ENCODE measurements at places on chromosomes 4 and X.
A peak's percentile ranks its signal among the peaks of the same experiment; 100 is the strongest.

GRCh38 chr4:149555146-149555545 lies 260.5 kb downstream of the IQCM start:
- no peak overlapping the region for H3K27ac ChIP-seq
- H3K4me1 ChIP-seq, result no peaks in the 10 kb centered on the region
- H3K36me3 ChIP-seq, result no peaks in the 10 kb centered on the region
- DNase-seq, result no peak
- H3K4me3 ChIP-seq, result no peak overlapping the region

DNA sequence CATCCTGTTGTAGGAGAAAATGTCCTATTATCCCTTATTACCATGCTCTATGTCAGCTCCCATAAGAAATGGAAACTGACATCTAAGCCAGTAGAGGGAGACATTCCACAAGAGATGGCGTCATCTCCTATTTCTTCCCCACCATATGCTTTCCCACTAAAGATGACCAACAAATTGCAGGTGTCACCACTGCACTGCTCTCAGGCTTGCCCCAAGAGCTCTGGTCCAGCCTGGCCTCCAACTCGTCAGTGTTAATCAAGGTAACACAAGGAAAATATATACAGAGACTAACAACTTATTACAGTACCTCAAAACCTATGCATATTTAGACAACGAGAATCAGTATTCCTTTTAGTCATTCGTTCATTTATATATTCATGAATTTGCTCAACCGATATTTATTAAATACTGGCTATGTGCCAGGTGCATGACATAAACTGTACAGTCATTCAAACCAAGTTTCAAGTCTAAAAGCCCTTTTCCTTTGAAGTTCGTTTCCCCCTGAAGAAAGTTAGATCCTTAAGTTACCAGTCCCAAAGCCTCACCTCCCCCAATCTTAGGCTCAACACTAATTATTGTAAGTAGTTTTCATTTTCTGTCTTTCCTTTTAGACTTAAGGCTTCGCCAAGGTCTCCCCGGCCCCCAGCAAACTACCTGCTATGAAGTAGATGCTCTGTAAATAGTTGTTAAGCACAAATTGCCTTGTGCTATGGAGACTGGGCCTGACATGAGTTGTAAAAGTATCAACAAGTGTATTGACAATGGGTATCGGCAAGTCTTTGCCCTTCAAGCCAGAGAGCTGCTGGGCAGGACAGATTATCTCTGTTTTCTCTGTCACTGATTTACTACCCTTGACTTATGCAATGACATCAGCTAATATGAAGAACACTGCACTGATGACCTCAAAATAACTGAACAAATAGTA lies 3.1 kb upstream of the FGB start:
- no peak overlapping the region for H3K27ac ChIP-seq
- no peaks in the 10 kb centered on the region for H3K27me3 ChIP-seq
- H3K4me3 ChIP-seq, result no peak overlapping the region
- DNase-seq, result peak; percentile 75
- H3K36me3 ChIP-seq, result no peaks in the 10 kb centered on the region

DNA sequence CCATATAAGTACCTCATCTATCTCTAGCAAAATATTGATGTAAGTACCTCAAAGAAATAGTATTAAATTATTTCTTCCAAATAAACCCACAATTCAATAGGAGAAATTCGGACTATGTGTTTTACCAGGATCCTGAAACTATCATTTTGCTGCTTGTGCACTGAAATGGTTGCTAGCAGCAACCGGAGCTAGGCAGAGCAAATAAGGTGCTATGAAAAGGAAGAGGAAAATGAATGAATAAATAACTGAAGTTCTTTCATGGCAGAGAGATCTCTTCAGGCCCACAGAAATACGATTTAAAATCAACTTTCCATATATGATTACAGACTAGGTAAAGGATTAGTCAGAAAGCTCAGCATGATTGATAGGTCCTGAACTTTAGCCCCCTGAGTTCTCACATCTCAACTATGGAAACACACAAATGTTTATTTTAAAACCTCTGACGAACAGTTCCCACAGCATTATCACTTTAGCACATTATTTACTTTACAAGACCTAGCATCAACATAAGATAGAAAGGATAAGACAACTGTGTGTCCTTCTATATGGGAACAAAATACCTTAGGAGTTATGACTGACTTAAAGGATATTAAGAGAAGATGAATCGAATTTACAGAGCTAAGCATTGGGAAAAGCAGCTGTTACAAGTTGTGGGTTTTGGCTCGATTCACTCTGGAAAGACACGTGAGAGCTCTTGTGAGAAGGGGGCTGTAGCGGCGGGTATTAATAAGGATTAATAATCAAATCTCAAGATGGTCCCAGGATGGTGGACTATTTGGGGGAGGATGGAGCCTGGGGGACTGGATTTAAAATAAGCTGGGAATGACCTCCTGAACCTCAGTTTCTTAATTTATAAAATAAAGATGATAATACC lies 104.3 kb downstream of the CORIN start:
- H3K27me3 ChIP-seq, result peaks cover 4% of the 10 kb centered on the region
- H3K4me1 ChIP-seq, result no peaks in the 10 kb centered on the region
- no peak overlapping the region for H3K27ac ChIP-seq
- H3K4me3 ChIP-seq, result no peak overlapping the region

DNA sequence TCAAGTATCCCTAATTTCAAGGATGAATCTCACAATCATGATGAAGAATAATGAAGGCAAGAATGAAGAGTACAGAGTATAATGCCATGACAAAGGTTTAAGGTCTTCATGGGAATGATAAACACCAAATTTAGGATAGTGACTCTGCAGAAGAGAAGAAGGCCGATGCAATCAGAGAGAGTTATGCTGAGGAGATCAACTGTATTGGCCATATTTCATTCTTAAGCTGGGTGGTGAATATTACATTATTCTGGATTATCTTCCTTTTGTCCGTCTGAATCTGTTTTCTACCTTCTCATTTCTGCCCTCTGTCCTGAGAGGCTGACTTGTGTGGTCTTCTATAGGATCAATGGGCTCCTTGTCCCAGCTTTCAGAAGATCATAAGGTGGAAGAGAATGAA lies 7.8 kb upstream of the METAP1 start:
- no peaks in the 10 kb centered on the region for H3K27me3 ChIP-seq
- no peaks in the 10 kb centered on the region for H3K36me3 ChIP-seq
- no peaks in the 10 kb centered on the region for H3K4me1 ChIP-seq
- no peak overlapping the region for H3K27ac ChIP-seq

GRCh38 chr4:13570916-13571315 lies 26.6 kb upstream of the NKX3-2 start:
- H3K4me3 ChIP-seq, result no peak overlapping the region
- H3K36me3 ChIP-seq, result peaks cover 96% of the 10 kb centered on the region
- H3K4me1 ChIP-seq, result no peaks in the 10 kb centered on the region
- no peaks in the 10 kb centered on the region for H3K27me3 ChIP-seq

All from stomach (tissue), 19 donors.